ENCODE measurements at places on chromosomes 6 and 20.

DNA sequence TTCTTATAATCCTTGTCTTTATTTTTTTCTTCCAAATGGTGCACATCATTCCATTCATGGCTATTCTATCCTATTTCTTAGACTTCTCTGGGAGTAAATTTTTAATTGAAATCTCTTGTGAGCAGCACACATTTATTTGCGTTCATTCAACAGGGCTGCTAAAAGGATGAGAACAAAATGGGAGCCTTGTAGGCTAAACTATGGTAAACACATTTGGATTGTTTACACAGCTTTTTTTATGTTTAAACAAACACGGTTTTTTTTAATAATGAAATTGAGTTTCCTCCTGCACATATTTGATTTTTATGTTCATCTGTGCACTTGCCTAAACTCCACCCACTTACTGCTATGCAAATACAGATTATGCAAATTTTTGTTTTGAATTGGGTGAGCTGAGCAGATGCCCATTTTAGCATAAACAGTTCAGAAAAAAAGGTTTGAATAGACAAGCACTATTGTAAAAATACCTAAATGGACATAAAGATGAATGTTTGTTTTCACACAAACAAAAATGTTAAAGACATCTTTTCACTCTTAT is 92.0 kb downstream of the OLIG3 start:
- no peak for DNase-seq

DNA sequence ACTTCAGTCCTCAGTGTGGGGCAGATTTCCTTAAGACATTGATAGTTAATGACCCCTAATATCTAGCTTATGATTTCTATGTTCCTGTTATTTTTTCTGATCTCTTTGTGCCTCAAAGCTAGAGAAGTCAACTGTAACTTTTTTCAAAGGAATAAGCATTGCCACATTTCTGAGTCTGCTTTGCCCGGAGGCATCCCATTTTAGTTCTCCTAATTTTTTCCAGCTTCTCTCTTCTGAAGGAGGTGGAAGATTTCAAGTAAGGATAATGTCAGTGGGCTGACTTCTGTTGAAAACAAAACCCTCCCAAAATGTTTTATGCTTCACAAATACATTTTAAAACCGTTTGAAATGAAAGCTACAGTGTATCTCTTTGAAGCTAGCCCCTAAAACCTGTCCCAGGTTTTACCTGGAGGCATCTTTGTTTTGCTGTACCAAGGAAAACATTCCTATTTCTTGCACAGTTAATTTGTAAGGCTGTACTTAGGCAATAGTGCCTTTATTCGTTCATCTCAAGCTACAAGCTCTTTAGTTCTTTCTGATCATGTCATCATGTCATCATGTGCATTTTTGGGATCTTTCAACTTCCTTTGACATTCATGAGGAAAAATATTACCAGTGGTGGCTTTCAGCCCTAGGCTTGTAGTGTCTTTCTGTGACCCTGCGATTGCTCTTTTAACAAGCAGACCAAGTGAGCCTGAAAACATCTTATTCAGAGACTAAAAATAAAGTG is 45.7 kb downstream of the TSPYL4 start:
- no peak for DNase-seq

- DNase-seq: no peak
These were observed 81.2 kb downstream of the SLC23A2 start for GRCh38 chr20:4920131-4920530.

- DNase-seq: no peak
These were observed 154.4 kb downstream of the TTLL2 start for GRCh38 chr6:167479301-167479700.

GRCh38 chr6:105509506-105510331 is 106.8 kb upstream of the PREP start:
- DNase-seq: no peak

GRCh38 chr6:13331516-13332348 is 3.4 kb upstream of the TBC1D7 start:
- DNase-seq: no peak

DNA sequence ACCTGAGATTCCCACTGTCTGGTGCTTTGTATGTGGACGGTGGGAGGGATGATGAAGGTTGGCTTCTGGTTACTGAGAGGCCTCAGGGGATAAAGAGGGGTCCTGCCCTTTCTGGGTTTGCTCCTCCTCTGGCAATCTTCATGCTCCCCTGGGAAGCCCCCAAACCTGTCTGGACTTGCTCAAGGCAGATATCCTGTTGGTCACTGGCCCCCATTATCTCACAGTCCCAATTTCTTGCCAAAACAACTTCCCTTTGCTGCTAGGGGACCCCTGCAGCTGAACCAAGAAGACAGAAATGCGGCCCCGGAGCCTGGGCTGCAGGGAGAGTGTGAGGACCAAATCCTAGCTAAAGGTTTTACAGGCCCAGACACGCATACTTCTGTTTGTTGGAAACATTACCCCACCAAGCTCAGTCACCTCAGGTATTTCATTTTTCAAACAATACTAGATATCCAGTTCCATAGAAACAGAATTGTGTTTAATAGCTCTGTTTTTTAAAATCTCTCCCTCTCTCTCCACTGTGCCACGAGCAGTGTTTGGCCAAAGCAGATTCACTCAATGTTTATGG is 63.4 kb upstream of the MRPS10 start:
- no peak for DNase-seq

- DNase-seq: no peak
These were observed 2.1 kb downstream of the AVP start for GRCh38 chr20:3082306-3082951.

DNA sequence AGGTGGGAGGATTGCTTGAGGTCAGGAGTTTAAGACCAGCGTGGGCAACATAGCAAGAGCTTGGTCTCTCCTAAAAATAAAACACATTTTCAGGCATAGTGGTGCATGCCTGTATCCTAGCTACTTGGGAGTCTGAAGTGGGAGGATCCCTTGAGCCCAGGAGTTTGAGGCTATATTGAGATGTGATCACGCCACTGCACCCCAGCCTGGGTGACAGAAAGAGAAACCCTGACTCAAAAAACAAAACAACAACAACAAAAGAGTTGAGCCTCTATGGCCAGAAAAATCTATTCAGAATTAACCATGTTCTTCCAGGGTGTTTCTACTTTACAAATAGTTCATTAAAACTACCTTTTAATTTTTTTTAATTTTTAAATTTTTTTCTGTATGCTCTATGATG is 60.6 kb downstream of the TIAM2 start:
- no peak for DNase-seq

DNA sequence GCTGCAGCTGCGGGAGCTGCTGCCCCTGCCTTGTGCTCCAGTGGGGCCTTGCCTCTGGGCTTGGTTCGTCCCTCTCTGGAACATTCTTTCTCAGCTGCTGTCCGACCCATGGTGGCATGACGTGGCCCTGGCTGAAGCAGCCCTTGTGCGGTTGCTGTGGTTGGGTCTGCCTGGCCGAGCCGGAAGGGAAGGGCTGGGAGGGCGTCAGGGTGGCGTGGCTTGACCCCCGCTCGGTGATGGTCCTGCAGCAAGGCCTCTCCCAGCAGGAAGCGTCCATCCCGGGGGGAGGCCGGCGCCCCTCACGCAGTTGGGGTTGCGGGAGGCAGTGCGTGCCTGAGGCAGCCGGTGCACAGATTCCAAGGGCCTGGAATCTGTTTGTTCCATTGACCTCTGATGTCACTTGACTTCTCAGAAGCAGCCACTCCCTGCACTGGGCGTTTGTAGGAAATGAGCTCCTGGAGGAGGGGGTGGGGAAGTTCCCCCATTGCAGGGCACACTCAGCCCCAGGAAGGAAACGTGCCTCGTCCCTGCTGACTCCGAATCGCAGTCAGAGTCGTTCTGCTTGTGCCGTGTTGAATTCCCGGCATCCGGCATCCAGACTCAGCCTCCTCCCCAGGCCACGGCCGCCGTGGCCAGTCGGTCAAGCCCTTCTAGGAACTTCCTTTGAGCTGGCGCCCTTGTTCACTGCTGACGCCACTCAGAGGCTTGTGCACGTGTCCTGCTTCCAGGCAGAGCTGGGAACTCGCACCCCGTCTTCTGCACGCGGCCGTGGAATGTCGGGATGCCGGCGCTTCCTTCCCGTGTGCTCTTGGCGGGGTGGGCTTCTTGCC is 9.7 kb upstream of the TNFRSF6B start:
- DNase-seq: no peak

GRCh38 chr6:146090474-146090873 is 61.6 kb downstream of the GRM1 start:
- DNase-seq: no peak

Measured in activated CD8-positive, alpha-beta memory T cell treated with anti-CD3 and anti-CD28 coated beads for 24 hours (primary cell).